Nephron progenitor cell (in vitro differentiated cells): ENCODE measurements at places on chromosomes 1 and 21.

DNA sequence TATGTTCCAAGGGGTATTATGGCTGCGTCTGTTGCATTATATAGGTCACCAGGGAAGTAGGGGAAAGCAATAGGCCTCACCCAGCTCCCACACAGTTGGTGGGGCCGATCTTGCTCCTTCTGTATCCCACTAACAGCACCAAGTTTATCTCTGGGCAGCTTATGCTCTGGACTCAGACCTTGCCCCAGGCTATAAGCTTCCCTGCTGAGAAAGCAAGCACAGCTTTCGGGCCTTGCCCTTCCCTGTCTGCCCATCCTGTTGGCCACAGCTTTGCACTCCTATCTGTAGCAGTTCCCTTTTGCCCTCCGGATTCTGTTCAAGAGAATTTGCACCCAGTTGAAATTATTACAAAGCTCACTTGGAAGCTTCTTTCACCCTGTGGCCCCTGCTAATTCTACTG, 12.9 kb downstream of the KCNE1 start:
- no peak for DNase-seq

DNA sequence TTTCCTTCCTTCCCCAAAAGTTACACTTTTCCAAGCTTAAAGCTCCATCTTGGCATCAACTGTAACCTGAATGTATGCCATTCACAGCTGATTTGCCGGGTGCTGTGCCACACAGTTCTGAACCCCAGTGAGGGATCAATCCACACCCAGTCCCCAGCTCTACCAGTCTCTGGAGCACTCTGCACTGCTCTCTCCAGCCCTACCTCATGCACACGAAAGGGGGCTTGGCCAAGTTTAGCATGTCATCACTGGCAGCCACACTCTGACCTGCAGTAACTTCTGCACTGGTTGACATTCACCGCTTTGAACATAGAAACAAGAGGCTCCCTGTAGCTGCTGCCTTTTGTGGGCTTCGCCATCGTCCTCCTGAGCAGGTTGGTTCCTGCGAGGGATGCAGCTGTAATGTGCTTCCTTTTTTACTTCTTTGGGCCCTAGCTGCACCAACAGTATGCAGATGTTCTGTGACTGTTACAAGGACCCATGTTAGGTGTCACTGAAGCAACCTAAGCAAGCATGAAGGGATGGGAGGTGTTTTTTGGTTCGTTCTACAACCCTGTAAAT, 135.4 kb upstream of the SLC44A3 start:
- DNase-seq: no peak

DNA sequence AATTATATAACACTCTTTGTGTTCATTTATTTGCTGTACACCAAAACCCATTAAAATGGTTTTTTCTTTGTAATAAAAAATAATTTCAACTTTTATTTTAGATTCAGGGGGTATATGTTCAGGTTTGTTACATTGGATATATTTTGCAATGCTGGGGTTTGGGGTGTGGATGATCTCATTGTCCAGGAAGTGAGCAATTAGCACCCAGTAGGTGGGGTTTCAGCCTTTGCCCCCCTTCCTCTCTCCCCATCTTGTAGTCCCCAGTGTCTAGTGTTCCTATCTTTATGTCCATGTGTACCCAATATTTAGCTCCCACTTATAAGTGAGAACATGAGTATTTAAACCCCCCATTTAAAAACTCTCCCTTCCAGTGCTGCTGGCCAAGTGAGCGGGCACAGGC, 184.6 kb downstream of the RHOU start:
- no peak for DNase-seq

- DNase-seq: no peak
Observed at GRCh38 chr21:41611966-41612606, 104.1 kb upstream of the TMPRSS2 start.

- no peak for DNase-seq
Observed at GRCh38 chr21:33854604-33855003, 61.0 kb downstream of the ATP5PO start.

- no peak for DNase-seq
Observed at GRCh38 chr1:215394084-215394991, 172.8 kb upstream of the KCTD3 start.

DNA sequence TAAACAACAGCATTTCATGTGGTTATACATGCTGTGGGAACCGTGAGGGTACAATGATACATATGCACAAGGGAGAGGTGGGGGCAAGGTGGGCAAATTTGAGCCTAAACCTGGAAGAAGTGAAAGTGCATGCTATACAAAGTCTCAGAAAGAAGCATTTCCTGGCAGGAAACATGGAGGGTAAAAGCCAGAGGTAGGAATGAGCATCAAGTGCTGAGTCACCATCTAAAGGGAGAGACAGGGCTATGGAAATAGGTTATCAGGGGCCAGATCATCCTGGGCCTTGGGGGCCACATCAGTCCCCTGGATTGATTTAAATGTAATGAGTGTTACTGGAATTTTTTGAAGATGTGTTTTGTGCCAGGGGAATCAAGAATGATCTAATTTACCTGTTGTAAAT, 60.1 kb upstream of the DAB1 start:
- DNase-seq: no peak

DNA sequence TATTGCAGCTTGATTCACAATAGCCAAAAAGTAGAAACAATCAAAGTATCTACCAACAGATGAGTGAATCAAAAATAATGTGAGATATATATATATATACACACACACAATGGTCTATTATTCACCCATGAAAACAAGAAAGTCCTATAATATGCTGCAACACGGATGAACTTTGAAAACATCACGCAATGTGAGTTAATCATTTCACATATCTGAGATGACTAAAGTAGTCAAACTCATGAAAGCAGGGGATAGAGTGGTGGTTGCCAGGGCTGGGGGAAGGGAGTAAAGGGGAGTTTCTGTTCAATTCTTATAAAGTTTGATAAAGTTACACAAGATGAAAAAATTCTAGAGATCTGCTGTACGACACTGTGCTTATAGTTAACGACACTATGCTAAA, 1234.8 kb downstream of the MRPL39 start:
- no peak for DNase-seq

- DNase-seq: no peak
Observed at GRCh38 chr1:93350322-93350721, 4.6 kb downstream of the DR1 start.

DNA sequence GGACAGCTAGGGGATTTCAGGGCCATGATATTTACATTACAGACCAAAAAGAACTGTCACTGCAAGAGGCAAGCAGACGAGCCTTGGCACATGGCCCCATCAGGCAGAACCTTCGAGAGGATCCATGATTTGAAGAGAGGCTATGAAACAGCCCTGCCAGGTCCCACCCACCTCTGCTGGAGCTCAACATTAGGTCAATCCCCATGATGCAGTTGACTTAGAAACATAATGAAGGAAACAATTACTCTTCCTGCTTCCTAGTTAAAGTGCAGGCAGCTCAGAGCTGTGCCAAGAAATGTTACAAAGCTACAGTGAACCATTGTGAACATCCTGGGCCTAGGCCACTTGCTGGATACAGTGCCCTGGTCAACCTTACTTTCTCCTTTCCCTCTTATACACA, 41.7 kb upstream of the PTCH2 start:
- no peak for DNase-seq

DNA sequence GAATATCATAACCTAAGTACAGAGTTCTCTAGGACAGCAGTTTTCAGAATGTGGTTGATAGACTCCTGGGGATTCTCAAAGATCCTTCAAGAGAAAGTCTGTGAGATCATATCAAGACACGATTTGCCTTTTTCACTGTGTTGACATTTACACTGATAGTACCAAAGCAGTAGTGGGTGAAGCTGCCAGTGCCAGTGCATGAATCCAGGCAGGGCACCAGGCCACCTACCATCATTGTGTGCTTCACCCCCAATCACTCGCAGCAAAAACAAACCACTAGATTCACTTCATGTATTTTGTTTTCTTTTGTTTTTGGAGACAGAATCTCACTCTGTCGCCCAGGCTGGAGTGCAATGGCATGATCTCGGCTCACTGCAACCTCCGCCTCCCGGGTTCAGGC, 23.9 kb downstream of the DNAJC16 start:
- no peak for DNase-seq

DNA sequence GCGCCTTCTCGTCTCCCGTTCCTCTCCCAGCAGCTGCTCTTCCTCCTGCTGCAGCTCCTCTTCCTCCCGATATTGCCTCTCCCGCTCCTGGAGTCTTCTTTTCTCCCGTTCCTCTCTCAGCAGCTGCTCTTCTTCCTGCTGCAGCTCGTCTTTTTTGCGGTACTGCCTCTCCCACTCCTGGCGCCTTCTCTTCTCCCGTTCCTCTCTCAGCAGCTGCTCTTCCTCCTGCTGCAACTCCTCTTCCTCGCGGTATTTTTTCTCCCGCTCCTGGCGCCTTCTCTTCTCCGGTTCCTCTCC, 5.3 kb downstream of the TCHH start:
- DNase-seq: no peak

DNA sequence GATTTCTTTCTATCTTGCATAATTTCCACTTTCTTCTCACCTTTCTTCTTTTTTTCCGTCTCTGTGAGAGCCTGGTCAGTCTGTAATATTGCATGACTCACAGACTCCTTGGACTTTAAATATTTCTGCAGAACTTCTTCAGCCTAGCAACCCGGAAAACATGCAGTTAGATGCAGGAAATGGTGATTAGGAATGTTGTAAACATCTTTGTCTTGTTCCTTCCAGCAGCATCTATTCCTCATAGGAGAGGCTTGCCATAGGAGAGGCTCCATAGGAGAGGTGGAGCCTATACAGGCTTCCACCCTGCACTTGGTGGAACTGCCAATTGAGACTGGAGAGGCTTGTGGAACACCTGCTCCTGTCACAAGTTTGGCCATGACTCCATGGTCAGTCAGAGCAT, 10.0 kb downstream of the GBP5 start:
- DNase-seq: no peak

DNA sequence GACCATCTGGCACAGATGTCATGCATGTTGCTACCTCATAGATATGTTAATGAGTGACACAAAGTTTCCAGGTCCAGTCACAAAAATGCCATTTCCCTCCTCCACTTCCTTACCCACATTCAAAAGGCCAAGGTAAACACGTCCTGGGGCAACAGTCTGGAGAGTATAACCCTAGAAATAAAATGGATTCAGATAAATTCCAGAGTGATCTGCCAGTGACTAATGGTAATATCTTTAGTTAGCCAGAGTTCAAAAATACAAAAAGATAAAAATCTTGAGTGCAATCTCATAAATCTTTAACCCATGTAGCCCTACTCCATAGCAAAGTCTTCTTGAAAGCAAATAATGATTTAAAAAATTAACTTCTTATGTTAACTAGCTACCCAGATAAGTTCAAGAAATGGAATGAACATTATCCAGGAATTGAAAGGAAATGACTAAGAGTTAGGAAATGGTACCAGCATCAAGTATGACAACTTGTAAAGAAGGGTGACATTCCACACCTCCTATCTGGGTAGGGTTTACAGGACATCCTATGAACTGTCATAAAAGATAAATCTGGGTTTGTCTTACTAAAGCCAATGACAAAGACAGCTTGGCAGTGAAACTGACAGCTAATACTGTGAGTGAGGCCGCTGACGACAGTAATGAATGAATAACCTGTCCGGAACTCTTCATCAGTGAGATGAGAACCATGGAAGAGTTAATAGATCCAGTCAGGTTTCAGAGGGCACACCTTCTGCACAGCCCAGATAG, 18.1 kb downstream of the RGS2 start:
- no peak for DNase-seq

- no peak for DNase-seq
Observed at GRCh38 chr21:45588086-45588825, 46.0 kb upstream of the SLC19A1 start.

- DNase-seq: no peak
Observed at GRCh38 chr1:235011599-235012435, 116.8 kb downstream of the TOMM20 start.

GRCh38 chr1:82421782-82422181, 621.0 kb downstream of the ADGRL2 start:
- no peak for DNase-seq
